ENCODE measurements at places on chromosomes 6 and 20.

GRCh38 chr6:137230956-137231555 is 11.9 kb upstream of the IFNGR1 start:
- no peak for DNase-seq

DNA sequence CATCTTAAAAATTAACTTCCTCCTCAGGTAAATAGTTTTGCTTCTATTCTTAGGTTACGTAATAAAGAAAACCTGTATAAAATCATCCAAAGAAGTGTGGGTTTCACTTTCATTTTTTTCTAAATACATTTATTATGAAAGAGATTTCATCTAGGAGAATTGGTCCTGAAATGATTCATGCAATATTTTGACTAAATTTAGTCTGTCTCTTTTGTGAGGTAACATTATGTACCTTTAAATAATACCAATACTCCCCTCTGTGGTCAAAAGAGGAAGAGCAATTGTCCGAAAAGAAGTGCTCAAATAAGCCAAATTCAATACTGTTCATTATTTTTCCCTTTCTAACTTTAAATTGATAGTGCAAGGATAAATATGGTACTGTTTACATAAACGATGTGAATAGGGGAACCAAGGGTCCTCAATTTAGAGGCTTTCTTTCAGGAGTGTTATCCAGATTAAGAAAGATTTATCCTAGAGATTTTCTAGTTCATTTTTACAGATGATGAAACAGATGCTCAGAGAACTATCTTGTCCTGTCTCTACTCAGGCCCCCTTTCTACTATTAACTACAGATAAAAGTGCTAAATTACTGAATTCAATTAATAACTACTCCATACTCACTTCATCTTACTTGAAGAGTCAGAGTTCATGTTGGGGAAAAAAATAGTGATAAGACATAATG is 26.2 kb downstream of the CYP39A1 start:
- DNase-seq, result no peak

GRCh38 chr6:20447157-20447556 is 45.5 kb downstream of the E2F3 start:
- no peak for DNase-seq

- DNase-seq, result no peak
Measured at GRCh38 chr6:1832358-1832757, 222.6 kb downstream of the FOXC1 start.

DNA sequence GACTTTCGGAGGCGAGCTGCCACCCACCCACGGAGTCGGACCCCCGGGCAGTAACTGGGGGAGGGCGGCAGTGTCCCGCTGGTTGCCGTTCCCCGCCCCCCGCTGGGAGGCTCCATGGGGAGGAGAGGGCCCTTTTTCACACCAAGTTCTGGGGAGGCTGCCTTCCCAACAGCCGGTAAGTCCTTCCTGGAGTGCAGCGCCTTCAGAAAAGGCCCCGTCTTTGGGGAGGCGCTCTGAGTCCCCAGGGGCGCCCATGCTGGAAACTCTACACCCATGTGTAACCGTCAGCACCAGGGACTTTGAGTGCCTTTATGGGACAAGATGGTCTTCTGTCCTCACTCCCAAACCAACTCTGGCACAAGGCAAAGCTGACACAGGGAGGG is 430 bp upstream of the SOX18 start:
- no peak for DNase-seq

DNA sequence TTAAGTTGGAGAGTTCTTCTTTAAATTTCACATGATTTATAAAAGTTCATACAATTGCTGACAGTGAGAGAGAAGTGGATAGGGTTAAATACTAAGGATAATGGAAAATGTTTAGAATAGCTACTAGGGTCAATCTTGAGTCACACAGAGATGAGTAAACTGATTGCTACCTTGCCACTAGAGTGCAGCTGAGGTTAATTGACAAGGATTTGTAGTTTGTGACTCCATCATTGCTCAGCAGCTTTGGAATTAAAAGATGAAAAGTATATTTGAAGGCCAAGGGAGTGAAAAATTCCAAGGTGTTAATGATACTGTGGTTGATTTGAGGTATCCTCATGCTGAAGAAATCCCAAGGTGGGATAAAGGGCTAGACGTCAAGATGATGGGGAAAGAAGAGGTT is 524.0 kb downstream of the UTRN start:
- DNase-seq, result no peak
